Activated naive CD8-positive, alpha-beta T cell treated with anti-CD3 and anti-CD28 coated beads, Interleukin-2, amount 10 ng/mL, durations not matched to agents 7 days and 5 days (primary cell): ENCODE measurements at places on chromosomes 2 and 18. TPM values are rescaled to one million over a fixed set of nuclear protein-coding genes. Genes with fewer than 3 reads are reported as not detected.

ERMN gene
- total RNA-seq, result 3.1 TPM

BMP10 gene
- not detected for total RNA-seq

RUFY4 gene
- 3.0 TPM for total RNA-seq

GPR35 gene
- 19.3 TPM for total RNA-seq

LAMA3 gene
- total RNA-seq, result 0.14 TPM

SLC30A3 gene
- total RNA-seq, result 0.34 TPM

GPBAR1 gene
- 0.72 TPM for total RNA-seq

SLC38A11 gene
- not detected for total RNA-seq

GRCh38 chr2:49753344-49753985 is 599.1 kb upstream of the FSHR start:
- DNase-seq, result no peak

GRCh38 chr2:238863749-238864206 is 15.9 kb downstream of the TWIST2 start:
- DNase-seq, result no peak

GRCh38 chr18:61047794-61048193 is 285.4 kb upstream of the CDH20 start:
- DNase-seq, result no peak

DNA sequence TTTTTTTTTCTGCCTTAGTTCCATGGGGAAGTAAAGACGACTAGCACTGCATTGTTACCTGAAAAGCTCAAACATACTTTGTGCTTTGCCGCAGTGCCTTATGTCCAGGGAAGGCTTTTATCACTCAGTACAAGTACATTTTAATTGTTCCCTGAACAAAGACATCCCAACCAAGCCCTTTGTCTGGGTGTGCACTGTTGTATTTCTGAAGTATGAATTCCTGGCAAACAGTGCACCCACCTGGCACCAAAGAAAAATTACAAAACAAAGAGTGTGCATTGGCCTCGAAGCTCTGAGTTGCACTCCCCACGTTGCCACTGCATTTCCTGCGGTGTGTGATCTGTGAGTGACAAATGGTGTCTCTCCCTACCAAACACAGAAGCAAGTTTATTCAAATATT is 858.5 kb upstream of the PIK3C3 start:
- no peak for DNase-seq

DNA sequence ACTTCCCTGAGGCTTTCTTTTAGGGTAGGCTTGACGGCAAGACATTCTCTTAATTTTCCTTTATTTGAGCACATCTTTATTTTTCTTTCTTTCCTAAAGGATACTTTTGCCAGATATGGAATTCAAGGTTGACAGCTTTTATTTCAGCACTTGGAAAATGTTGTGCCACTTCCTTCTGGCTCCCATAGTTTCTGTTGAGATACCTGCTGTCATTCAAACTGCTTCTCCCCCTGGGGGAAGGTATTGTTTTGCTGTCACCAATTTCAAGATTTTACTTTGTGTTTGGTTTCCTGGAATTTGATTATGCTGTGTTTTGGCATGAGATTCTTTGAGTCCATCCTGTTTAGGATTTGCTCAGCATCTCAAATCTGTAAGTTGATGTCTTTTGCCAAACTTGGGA is 39.1 kb upstream of the TWIST2 start:
- no peak for DNase-seq

- DNase-seq, result no peak
Measured at GRCh38 chr2:237074211-237074993, 11.3 kb upstream of the COPS8 start.

DNA sequence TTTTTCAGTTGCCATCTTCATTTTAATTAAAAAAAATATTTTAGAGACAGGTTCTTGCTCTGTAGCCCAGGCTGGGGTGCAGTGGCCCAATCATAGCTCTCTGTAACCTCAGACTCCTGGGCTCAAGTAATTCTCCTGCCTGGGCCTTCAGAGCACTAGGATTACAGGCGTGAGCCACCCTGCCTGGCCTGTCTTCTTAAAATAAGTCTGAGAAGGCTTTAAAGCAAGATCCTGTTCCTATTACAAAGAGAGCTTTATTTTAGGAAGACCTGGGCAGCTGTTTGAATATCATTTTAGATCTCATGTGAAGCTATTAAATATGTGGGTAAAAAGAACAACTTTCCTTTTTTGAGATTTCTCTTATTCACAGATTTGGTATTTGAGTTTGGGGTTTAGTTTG is 1.5 kb downstream of the FAM228A start:
- no peak for DNase-seq

GRCh38 chr18:68263481-68263880 is 451.4 kb downstream of the TMX3 start:
- DNase-seq, result no peak

DNA sequence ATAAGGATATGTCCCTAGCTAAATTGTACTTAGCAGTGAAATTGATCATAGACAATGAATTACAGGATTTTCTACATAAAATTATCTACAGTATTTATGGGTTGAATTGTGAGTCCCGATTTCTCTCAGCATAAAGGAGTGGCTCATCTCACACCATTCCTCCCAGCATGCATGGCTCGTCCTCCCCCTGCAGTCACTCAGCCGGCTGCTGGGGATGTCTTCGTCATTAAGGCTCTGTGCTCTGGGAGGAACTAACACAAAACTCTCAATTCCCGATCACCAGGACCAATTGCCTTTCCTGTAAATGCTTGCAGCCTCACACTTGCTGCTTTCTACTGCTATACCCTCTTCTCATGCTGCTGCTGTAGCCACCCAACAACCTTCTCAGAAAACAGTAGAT is 75.9 kb downstream of the TXNL1 start:
- no peak for DNase-seq

GRCh38 chr18:50559752-50560680 is at the start of gene MAPK4:
TSS of gene MAPK4 (plus strand) at chr18:50560087. CDS start at chr18:50663959, 103,872 bp downstream.
- peak; percentile 59 for DNase-seq

GRCh38 chr2:134137182-134137611 is 116.7 kb upstream of the MGAT5 start:
- no peak for DNase-seq

DNA sequence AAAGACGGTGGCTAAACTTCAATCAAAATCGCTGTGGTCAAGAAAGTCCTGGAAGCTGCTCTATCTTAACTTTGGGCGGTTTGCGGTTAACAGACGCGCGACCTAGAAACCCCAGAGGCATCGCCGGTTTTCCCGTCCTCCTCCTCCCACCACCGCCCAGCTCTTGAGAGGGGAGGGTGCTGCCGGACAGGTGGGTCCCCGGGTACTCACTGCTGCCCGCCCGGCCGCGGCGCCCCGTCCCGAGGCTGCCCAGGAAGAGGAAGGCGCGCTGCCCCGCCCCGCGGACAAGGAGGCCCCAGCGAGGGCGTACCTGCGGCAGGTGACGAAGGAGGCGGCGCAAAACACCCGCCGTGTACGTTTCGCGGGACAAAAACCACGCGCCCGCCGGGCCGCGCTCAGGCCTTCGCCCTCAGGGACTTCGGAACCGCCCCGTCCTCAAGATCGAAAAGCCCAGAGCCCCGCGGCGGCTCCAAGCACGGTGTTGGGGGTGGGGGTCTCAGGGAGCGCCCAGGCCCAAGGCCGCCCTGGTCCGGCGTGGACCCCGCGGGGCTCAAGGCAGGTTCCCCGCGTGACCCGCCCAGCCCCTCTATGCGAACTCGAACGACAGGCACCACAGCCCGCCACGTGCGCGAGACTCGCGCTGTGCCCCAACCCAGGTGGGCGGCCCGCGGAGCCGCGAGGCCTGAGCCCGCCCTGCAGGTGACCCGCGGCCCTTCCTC is at the start of gene SH3YL1:
Gene SH3YL1, minus strand, starts transcription at position 259 of the 719 bp plus-strand sequence. Its CDS starts 48 bp downstream, at position 211.
- peak; percentile 72 for DNase-seq

DNA sequence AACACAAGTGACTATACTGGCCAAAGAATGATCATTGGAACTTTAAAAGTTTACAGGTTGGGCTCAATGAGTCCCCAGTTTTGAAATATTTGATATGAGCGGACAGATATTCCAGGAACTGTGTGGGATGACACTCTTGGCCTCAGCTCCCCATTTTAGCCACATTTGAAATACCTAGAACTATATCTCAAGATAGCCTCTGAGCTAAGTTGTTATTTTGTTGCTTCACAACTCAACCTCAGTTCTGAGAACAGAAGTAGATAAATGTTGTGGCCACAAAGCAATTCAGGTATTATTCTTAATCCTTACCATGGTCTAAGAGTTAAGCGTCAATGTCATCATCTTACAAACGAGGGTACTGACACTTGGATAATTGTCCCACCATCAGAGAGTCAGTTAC is 172.2 kb upstream of the SETBP1 start:
- no peak for DNase-seq

GRCh38 chr2:219681694-219682300 is 54.4 kb downstream of the SLC4A3 start:
- DNase-seq, result no peak

- DNase-seq, result no peak
Measured at GRCh38 chr18:8140841-8141501, 468.3 kb upstream of the RAB12 start.

- DNase-seq, result no peak
Measured at GRCh38 chr2:160646684-160647444, 153.3 kb upstream of the RBMS1 start.

DNA sequence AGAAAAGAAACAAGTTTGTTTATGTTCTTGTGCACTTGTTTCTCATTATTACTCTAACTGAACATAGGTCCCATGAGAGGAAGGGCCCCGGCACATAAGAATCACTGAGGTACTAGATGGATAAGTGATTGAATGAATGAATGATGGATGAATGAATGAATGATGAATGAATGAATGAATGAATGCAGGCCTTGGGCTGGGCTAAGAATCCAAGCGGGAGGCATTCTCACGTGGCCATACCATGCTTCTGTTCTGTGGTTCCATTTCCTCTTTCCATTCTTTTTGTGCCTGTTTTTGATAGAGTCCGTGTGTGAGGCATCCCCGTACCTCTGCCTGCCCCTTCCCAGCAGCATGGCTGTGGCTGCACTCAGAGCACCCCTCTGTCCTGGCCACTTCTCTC is 94.8 kb downstream of the SH3BP4 start:
- no peak for DNase-seq

- DNase-seq, result no peak
Measured at GRCh38 chr2:61969376-61969775, 63.9 kb downstream of the COMMD1 start.

DNA sequence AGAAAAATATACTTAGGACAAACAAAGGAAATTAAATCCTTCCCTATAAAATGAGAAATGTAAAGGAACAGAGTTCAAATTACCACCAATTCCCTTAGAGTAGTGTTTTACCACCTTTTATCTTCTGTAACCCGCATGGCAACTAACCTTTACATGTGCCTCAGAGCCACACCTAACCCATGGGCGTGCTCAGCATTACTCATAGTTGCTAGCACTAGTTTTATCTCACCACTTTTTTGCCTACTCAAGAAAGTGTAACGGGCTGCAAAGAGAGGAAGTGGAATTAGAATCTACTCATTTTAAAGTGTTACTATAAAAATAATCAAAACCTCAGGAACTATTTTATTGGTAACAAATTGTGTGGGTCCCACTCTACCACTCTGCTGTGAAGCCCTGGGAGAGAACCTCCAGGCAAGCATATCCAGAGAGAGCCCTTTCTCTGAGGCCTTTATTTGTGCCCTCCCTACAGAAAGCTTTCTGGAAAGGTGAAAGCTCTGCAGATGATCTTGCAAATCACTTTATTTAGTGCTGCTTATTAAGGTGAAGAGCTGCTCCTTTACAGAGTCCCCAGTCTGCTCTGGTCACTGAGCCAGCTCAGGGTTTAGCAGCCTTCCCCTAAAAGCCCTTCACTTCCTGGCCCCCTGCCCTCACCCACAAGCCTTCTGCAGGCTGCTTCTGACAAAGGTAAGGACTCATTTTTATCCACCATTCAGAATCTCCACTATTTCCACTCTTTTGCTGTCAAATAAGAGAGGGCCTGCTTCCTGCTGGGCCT is 98.8 kb downstream of the TRABD2A start:
- peak; percentile 48 for DNase-seq

DNA sequence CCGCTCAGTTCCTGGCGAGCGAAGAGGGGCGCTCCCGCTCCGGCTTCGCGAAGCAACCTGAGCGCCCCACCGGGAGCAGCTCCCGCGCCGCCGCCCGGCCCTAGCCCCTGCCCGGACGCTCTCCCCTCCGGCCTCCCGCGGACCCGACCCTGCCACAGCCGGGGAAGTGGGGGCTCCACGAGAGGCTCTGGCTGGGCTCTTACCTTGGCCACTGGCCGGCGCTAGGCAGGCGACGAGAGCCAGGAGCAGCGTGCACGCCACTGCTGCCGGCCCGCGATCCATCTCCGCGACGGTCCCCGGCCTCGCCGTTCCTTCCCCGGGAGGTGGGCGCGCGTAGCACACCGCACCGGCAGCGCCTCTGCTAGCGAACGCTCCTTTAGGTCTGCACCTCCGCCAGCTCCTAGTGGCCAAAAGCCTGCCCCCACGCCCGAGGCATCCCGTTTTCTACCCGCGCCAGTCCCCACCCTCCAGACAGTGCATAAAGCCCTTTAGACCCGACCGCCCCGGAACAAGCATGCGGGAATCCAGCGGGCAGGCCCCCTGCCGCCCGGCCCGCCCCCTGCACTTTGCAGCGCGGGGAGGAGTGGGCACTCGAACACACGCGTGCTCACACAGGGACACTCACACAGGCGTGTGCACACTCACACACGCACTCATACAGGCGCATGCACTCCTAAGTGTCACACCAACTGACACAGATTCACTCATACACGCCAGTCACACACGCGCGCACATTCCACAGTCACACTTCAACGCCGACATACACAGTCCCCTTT is at the start of gene LRP2:
Gene LRP2, minus strand, starts transcription at position 417 of the 776 bp plus-strand sequence. Its CDS starts 135 bp downstream, at position 282.
- peak; percentile 63 for DNase-seq

DNA sequence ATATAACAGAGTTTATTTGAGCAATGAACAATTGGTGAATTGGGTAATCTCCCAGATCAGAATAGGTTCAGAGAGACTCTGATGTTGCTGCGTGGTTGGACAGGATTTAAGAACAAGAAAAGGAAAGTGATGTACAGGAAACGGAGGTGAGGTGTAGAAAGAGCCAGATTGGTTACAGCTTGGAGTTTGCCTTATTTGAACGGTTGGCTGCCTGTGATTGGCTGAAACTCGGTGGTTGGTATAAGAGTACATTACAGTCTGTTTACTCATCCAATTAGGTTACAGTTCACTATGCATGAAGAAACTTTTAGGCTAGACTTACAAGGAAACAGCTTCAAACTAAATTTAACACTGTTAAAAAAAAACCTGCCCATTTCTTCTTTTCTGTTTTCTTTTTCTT is 68.0 kb upstream of the CABLES1 start:
- DNase-seq, result no peak

GRCh38 chr2:120985997-120986651 is 250.5 kb downstream of the GLI2 start:
- DNase-seq, result no peak

- no peak for DNase-seq
Measured at GRCh38 chr2:241356871-241357260, 781 bp downstream of the FARP2 start.

GRCh38 chr18:51194604-51195003 is 2.9 kb downstream of the MEX3C start:
- no peak for DNase-seq

DNA sequence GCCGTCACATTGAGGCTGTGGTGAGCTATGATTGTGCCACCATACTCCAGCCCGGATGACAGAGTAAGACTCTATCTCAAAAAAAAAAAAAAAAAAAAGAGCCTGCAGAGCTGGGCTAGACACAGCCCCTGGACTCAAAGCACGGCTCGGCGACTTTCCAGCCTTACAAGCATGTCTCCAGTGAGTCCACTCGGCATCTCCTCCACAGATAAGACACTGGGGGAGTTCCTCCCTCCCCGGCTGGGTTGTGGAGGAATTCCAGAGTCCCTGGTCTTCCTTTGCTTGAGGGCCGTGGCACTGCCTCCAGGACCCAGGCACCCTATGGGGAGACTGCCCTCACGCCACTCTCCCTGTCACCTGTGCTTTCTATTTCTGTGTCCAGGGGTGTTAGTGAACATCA is 30.9 kb upstream of the RPL31 start:
- DNase-seq, result no peak
